ENCODE measurements at places on chromosomes 13 and 19. TPM values are rescaled to one million over a fixed set of nuclear protein-coding genes. Genes with fewer than 3 reads are reported as not detected.

The FCER2 gene
- total RNA-seq: 0.96 TPM

The ZNF888 gene
- total RNA-seq: 3.9 TPM

The NDUFA13 gene
- total RNA-seq: 337 TPM

The SOHLH2 gene
- not detected for total RNA-seq

The DAND5 gene
- total RNA-seq: not detected

The ZNF493 gene
- total RNA-seq: 15.1 TPM

The MEIS3 gene
- not detected for total RNA-seq

The ATP11A gene
- total RNA-seq: 34.6 TPM

The ZNF560 gene
- not detected for total RNA-seq

The TNNI3 gene
- not detected for total RNA-seq

The ADGRE3 gene
- total RNA-seq: not detected

The SCN1B gene
- 1.9 TPM for total RNA-seq

The CYP4F3 gene
- 0.16 TPM for total RNA-seq

The CGB8 gene
- total RNA-seq: not detected
